Activated CD4-positive, alpha-beta T cell treated with anti-CD3 and anti-CD28 coated beads, Interleukin-2, amount 50 U/mL, for 16 hours (primary cell): ENCODE measurements at places on chromosomes 6 and 20.

- DNase-seq, result peak; percentile 12
Measured at GRCh38 chr6:104325341-104326172, 534.2 kb downstream of the HACE1 start.

- DNase-seq, result peak; percentile 31
Measured at GRCh38 chr6:100228437-100228833, 234.4 kb upstream of the MCHR2 start.

DNA sequence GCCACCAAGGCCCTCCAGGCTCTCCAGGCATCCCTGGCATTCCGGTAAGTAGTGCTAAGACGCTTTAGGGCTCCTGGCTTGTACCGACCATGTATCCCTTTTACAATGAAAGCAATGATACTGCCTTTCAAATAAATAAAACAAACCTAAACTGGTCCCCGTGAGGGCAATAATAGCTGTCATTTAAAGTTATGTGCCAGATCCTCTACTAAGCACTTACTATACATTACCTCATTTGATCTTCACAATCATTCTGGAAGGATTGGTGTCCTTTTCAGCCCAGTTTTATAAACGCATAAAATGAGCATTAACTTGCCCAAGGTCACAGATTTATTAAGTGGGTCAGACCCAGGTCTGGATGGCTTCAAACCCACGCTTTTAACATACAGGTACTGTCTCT is 114.7 kb downstream of the COL9A1 start:
- no peak for DNase-seq

- no peak for DNase-seq
Measured at GRCh38 chr6:63799313-63799712, 163.7 kb downstream of the PHF3 start.

DNA sequence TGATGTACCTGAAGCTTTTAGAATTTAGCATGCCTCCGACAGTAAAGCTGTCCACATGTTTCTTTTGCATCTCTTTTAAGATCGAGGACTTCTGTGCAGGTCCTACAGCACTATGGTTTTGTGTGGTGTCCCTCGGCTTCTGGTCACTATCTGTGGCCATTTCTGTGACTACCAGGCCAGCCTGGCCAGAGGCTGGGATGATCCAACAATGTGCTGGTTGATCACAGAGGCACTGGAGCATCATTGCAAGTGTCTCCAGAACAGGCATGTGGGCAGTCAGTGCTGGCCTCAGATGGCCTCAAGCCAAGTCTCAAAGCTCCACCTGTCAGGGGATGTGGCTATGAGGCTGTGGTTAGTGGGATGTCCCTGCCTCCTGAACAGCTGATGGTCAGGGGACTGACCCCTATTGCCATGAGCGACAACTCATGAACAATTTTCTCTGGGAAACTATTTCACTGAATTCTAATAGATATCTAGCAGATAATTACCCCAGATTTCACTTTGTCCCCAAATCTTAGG is 136.6 kb downstream of the SYNDIG1 start:
- no peak for DNase-seq
